H54 (cell line): ENCODE measurements at places on chromosomes 16 and 17.

DNA sequence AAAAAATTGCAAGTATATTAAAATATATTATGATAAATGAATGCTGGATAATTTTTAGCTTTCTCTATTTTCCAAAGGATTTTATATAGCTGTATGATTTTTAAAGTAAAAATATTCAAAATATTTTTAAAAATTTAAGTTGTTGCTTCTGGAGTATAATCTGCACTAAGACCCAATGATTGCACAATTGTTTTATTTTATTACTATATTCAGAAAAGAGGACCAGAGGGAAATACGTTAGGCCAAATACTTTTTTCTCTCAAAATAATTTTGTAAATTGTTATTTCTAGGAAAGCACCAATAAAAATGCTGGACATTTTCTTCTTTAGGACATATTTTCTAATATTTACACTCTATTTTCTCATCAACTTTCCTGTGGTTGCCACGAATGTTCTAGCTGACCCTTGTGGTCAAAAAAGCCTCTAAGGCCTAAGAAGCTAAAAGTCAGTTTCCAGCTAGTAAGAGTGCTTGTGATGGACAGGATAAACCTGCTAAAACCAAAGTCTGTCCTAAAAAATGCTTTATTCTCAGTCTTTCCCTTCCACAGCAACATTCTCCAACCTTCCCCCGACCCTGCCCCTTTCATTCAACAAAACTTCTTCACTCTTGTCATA is 31.2 kb downstream of the MMD start:
- no peak for DNase-seq

GRCh38 chr16:1337486-1337885 is 4.0 kb downstream of the BAIAP3 start:
- DNase-seq, result no peak

DNA sequence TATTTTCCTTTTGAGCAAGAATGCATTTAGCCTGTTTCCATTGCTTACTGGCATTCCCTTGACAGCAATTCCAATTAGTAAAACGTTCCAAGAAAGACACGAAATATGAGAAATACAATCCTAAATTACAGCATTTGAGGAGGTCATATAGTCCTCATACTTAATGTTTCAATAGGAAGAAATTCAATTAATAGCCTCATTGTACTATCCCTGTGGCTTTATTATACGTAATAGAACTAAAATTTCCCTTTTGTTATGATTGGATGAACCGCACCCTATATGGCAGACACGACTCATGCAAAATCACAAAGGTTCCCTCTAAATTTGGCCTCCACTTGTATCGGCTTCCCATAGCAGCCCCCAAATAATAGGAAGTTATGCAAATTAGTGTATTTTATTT is 291.7 kb downstream of the CEP112 start:
- no peak for DNase-seq

- no peak for DNase-seq
These were observed 99.5 kb downstream of the SYCE1L start for GRCh38 chr16:77298418-77299360.

DNA sequence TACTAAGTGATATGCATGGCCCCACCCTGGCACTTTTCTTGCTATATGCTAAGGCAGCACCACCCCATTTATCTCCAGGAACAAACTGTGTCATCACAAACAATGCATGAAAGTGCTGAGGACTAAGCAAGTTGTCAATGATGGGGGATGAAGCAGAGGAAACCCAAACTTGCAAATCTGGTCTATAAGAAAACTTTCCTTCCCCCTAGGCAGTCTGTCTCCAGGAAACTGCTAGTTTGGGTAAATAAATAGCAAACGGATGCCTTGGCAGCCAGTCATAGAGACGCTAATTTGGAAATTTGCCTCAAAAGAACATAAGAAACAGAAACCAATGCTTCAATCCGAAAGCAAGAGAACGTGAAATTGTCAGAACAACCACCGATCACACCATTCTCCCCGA is 5.6 kb upstream of the HSBP1 start:
- no peak for DNase-seq

DNA sequence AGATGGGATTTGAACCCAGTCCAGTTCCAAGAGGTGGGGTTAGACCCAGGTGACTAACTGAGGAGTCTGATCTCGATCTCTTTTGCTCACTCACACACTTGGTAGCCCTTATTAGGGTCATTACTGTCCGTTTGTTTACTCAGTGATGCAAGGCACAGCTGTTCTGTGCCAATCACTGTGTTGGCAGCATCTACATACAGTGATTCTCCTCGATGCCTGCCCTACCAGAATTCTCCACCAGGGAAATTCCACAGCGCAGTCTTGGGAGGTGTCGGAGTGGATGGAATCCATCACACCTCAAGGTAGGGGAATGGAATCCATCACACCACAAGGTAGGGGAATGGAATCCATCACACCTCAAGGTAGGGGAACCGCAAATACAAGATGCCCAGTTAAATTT is 279.6 kb downstream of the MAF start:
- DNase-seq, result no peak

DNA sequence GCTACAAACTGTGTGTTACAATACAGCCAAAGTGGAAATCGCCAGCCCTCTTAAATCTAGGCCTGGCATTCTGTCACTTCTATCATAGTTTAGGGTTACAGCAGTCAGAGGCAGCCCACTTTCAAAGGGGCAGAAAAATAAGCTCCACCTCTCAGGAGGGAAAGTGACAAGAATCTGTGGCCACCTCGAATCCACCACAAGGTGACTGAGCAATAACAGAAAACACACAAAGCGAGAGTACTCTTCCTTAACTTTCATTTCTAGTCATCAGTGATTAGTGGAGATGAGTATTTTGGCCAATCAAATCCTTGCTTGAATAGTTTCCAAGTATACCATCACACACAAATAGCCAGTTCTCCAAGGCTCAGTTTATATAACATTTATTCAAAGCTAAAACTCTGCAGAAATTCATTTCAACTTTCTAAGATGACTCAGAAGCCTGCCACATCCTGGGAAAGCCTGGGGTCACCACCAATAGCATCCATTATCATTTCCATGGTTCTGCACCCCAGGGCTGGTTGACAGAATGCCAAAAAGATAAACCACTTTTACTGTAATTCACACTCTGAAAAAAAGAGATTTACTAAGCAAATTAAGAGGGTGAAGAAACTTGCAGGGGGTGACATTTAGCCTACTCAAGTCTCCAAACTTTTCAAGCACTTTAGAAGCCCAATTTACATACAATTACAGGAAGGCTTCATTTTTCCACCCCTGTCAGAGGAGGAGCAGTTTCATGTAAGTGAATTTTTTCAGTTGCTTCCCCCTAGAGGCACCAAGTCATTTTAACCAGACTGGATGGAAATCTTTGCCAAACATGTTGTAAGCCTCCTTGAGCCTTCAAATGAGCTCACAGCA is 66.8 kb downstream of the SALL1 start:
- no peak for DNase-seq

DNA sequence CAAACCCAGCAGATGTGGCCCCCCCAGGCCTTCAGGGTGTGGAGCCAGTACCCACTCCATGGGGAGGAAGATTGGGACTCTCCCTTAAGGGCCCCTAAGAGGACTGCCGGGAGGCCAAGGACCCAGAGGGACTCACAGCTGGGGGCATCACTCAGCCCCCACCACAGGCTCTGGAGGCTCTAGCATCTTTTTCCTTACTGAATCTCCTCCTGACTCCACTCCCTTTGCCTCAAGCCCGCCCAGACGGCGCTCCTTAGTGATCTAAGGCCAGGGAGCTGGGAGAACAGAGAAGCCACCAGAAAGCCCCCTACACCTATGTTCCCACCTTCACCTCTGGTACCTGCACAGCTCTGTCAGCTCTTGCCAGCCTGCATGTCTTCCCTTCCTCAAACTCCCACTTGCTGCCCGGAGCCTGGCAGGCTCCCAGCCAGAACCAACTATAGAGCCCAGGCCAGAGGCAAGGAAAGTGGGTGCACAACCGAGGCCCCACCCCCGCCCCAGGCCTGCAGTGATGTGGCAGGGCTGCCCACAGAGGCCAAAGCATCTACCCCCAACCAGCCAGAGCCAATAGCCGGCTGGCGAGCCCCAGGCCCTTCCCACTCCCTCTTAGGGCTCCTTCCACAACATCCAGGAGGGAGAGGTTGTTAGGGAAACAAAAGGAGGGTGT is 22.3 kb upstream of the MPO start:
- no peak for DNase-seq

DNA sequence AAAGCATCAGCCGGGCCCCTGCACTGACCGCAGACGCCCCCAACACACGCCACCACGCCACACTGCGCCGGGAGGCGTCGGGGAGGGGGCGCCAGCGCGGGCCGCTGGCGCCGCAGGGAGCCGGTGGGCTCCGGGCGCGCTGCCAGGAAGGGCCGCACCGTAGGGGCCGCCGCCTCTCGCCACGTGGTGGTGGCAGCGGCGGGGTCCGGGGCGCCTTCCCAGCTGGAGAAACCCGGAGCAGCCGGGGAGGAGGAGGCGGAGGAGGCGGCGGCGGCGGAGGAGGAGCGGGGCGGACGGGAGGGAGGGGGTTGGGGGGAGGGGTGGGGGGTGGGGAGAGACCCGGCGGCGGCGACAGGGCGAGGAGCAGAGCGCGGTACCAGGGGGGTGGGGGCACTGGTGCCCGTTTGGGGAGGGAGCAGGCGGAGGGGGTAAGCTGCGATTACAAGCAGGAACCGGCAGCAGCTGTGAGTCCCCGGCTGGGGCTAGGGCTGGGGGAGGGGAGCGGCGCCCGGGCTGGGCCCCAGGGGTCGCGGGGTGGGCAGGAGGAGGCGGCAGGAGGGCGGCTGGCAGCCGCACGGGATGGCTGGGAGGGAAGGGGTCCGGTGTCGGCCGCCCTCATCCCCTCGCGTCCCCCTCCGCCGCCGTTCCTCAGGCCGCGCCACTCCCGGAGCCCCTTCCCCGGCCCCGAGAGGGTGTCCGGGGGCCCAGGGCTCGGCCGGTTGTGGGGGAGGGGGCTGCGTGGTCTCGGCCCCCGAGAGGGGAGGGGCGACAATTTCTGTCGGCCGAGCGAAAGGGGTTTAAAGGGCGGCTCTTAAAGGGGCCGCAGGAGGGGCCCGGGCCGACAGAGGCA is at the start of gene TBKBP1:
Gene TBKBP1, plus strand, starts transcription at position 431 of the 850 bp plus-strand sequence. CDS start 1,952 bp downstream, outside the sequence.
- peak; percentile 59 for DNase-seq

DNA sequence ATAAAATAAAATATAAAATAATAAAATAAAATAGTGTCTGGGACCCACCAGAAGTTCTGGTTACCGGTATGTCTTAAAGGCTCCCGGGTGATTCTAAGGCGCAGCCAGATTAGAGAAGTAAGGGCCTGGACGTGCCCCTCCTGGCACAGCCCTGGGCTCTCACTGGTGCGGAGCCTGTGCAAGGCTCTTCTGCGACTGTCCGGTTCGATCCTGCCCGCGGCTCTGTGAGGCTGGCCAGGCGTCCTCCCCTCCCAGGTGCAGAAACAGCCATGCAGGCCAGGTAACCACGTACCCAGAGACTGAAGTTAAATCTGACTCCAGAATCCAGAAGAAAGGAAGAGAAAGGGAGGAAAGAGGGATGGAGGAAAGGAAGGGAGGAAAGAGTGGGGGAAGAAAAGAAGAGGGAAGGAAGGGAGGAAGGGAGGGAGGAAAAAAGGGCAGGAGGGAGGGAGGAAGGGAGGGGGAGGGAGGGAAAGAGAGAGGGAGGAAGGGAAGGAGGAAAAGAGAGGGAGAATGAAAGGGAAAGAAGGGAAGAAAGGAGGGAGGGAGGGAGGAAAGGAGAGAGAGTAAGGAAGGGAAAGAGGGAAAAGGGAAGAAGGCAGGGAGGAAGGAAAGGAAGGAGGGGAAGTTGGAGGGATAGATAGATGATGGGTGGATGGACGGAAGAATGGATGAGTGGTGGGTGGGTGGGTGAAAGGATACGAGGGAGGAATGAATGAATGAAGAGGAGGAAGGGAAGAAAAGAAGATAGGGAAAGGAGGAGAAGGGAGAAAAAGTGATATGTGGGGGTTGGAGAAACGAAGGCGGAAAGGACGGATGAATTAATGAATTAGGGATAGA is 42.3 kb downstream of the C16orf82 start:
- no peak for DNase-seq

DNA sequence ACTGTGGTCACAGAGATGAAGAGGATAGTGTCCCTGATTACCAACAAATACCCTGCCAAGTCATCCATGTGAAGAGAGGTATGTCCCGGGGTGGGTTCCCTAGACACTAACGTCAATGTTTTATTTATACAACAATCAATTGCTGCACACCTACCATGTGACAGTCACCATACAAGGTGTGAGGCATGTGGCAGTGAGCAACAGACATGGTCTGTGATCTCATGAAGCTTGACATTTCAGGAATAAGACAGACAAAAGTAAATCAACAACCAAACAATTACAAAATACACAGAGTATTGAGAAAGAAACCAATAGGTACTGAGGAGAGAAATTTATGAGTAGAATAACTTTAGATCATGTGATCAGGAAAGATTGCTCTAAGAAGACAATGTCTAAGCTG is 268.6 kb downstream of the MRTFB start:
- no peak for DNase-seq

DNA sequence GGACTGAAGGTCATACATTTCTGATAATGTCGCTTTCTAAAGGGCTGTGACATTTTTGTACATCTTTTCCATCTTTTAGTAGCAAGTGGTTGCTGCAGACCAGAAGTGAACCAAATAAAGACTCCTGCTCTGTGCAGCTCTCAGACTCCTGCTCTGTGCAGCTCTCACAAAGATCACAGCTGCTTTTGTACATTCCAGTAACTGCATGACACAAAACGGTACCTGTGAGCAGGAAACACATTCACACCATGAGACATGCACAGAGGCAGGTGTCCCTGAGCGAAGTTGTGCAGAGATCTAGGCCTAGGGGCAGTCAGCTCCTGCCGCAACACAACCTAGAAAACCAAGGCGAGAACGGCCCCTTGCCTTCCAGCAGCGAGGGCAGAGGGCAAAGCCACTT is 67.5 kb downstream of the KLHDC4 start:
- no peak for DNase-seq

GRCh38 chr16:67708368-67708771 is 10.7 kb downstream of the GFOD2 start:
- no peak for DNase-seq

GRCh38 chr16:85137323-85138072 is 25.2 kb upstream of the CIBAR2 start:
- DNase-seq, result peak; percentile 86

GRCh38 chr17:42518046-42518754 is 17.8 kb upstream of the NAGLU start:
- DNase-seq, result peak; percentile 69

GRCh38 chr17:82097184-82097918 is 685 bp downstream of the FASN start:
- peak; percentile 71 for DNase-seq

DNA sequence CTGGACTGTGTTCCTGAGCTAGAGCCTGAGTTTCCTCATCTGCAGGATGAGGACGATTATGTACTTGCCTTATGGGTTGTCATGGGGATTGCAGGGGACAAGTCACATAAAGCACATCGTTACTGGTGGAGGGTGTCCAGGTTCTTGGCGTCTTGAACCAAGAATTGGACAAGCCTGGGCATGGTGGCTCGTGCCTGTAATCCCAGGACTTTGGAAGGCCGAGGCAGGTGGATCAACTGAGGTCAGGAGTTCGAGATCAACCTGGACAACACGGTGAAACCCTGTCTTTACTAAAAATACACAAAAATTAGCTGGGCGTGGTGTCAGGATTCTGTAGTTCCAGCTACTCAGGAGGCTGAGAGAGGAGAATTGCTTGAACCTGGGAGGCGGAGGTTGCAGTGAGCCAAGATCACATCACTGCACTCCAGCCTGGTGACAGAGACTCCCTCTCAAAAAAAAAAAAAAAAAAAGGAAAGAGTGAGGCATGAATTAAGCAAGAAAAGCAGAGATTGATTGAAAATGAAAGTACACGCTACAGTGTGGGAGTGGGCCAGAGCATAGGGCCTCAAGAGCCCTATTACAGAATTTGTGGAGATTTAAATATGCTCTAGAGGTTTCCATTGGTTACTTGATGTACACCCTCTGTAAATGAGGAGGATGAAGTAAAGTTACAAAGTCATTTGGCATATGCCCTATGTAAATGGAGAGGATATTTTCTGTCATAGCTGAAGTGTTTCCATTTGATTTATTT is 30.7 kb downstream of the ADGRG5 start:
- DNase-seq, result no peak
